ENCODE measurements at places on chromosomes 16 and 17.

DNA sequence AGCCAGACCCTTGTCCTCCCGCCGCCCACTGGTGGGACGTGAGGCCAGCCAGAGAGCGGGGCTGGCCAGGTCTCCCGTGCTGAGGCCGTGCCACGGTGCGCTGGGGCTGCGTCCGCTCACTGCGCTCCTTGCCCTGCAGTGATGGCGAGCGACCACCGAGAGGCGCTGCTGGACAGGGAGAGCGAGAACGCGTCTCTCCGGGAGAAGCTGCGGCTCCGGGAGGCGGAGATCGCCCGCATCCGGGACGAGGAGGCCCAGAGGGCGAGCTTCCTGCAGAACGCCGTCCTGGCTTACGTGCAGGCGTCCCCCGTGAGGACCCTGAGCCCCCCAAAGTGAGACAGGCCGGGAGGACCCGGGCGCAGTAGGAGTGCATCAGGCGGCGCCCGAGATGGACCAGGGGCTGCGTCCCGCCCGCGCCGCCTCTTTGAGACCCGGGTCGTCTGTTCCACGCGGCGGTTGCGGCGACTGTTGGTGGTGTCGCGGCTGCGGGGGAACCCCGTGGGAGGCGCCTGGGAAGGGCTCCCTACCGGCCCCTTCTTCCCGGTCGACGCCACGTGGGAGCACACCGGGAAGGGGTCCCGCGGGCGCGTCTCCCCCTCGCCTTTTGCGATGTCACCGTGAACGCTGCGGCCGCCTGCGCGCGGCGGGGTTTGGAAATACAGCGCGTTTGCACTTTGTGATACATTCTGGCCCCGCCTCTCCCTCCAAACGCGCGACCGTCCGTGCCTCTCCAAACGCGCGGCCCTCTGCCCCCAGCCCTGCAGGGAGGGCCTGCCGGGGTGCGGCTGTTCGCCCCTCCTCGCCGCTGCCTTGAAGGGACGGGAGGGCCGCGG lies 792 bp upstream of the RAC3 start:
- DNase-seq: peak; percentile 78

GRCh38 chr17:34178092-34178491 lies 77.0 kb upstream of the CCL2 start:
- no peak for DNase-seq

DNA sequence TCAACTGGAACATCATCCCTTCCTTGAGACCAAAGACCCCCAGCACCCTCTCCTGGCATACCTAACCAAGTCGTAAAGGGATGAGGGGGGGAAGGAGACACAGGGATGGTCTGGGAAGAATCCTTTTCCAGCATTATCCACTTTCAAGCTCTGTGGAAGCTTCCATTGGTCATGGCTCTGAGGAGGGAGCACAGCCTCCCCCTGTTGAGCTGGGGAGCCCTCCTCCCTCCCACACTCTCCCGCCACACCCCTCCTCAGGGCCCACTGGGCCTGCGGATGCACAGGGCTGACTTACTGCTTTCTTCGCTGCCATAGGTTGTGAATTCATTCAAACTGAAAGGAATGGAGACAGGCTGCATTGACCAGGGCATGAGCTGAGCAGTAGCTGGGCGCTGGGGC lies 12.4 kb downstream of the CSF3 start:
- no peak for DNase-seq

GRCh38 chr16:62642677-62643076 lies 606.4 kb upstream of the CDH8 start:
- no peak for DNase-seq

DNA sequence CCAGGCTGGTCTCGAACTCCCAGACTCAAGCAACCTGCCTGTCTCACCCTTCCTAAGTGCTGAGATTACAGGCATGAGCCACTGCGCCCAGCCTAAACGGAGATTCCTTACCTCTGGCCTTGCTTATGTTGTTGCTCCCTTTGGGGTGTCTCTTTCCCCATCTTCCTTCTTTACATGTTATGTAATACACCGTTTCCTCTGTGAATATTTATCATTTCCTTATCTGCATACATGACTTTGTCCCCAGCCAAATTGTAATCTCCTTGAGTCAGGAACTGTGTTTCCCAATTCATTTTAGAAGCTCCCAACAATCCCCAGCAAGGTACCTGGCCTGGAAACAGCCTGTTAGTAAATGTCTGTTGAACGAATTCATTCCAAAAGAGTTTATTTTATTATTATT lies 15.7 kb downstream of the COPZ2 start:
- no peak for DNase-seq

- peak; percentile 90 for DNase-seq
These were observed 65.2 kb upstream of the TOB1 start for GRCh38 chr17:50931144-50931908.

- DNase-seq: no peak
These were observed 59.8 kb downstream of the CDH11 start for GRCh38 chr16:65061935-65062518.

DNA sequence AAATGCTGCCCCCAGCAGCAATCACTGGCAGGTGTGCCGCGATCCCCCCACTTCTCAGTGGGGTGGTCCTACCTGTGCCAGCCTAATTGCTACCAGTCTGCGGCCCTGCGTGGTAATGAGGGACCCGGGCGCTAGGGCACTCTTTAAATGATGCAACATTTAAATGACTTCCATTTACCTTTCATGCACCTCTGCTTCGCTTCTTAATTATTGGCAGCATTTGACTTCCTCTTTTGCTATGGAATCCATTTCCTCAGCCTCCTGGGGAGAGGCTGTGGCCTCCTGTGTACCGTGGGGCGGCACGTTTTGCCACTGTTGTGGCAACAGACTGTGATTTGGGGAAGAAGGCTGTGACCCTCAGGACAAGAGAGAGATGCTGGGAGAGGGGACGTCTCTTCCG lies 86.1 kb downstream of the RPA1 start:
- DNase-seq: no peak

DNA sequence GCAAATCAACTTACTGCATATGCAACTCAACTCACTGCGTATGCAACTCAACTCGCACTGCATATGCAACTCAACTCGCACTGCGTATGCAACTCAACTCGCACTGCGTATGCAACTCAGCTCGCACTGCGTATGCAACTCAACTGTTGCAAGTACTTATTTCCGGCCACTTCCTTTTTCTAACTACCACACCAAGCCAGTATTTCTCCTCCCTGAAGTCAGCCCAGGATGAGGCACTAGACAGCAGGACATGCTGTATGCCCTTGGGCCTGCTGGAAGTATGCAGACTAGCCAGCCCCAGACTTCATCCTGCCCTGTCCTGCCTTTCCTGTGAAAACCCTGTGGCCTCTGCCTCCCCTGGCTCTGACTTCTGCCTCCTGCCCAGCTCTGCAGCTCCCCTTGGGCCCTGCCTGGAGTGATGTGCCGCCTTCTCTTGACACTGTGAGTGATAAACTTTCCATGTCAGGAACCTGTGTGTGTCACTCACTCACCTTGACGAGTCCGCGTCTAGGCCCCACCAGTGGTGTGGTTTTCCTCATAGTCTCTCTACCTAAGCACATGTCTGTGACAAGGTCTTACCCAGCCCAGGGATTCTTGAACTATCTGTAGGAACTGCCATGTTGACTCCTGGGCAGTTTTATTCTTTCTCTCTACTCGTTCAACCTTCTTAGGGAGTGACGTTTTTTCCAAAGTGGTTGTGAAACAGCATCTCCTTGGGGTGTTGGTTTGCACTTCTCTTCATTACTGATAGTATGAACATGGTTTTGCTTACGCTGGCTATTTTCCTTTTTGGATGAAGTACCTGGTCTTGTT lies 16.4 kb downstream of the ZNF778 start:
- DNase-seq: no peak

- DNase-seq: no peak
These were observed 121.1 kb downstream of the CPPED1 start for GRCh38 chr16:12682432-12683165.

- DNase-seq: no peak
These were observed 157.0 kb downstream of the CCDC182 start for GRCh38 chr17:57588086-57588485.

- no peak for DNase-seq
These were observed 40.6 kb upstream of the ABR start for GRCh38 chr17:1220346-1220745.

GRCh38 chr16:1713331-1713730 lies 7.3 kb downstream of the MAPK8IP3 start:
- no peak for DNase-seq

GRCh38 chr17:33352526-33352925 lies 59.4 kb upstream of the ASIC2 start:
- no peak for DNase-seq

GRCh38 chr16:4301968-4302367 lies 13.9 kb upstream of the GLIS2 start:
- no peak for DNase-seq

DNA sequence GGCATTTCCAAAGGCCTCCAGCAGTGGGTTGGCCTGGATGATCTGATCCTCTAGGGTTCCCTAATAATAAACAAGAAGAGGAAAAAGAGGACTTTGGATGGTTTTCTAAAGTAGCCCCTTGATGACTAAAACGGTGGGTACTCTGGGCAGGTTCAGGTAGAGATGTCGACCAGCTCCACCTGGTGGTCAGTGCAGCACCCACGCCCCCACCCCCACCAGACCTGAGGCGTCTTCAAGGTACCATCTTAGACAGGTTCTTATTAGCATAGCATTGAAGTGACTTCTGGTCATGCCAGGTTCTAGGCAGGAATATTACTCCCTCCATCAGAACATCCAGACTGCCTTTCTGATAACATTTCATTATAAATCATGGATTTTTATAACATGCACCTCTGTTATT lies 15.0 kb downstream of the MYH13 start:
- DNase-seq: no peak

DNA sequence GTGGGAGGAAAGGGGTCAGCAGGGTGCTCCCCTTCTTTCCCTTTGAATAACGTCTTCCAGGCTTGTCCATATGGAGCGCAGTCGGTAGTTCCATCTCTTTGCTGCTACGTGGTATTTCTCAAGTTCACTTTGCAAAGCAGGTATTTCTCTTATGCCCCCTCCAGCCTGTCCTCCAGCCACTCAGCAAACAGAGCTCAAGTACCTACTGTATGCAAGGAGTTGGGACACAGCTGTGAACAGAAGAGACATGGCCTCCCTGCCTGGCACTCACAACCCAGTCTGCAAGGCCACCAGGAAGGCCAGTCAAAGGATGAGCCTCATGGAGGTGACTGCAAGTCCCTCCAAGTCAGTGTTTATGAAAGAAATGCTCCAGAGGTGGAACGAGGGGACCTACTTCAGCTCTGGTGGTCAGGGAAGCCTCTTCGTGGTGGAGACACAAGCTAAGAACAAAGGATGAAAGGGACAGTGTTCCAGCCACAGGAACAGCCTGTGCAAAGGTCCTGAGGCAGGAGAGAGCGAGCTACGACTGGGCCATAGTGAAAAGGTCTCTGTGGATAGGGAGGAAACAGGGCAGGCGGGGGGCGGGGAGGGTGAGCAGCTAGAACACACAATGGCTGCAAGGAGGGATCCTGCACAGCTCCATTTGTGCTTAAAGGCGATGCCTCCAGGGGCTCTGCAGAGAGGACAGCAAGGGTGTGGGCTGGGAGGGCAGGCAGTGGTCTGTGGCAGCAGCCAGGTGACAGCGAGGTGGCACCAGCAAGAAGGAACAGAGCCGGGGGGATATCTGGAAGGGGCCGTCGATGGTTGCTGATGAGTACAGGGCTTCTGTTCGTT lies 32.6 kb downstream of the PPL start:
- DNase-seq: no peak

GRCh38 chr17:64036198-64036922 lies 15.9 kb upstream of the ICAM2 start:
- no peak for DNase-seq

DNA sequence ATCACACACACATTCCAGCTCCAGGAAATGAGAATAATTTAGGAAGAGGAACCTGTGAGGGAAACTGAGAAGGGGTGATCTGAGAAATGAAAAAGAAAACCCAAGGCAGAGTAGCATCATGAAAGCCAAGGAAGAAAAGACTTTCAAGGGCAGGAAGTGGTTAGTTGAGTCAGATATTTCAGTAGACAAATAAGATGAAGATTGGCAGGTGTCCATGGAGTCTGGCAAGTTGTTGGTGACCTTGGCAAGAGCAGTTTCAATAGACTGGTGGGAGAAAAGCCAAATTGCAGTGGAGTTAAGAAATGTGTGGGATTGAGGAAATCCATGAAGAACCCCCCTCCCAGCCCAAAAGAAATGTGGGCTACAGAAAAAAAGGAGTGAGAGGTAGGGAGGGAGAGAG lies 10.7 kb downstream of the GNAO1 start:
- no peak for DNase-seq

DNA sequence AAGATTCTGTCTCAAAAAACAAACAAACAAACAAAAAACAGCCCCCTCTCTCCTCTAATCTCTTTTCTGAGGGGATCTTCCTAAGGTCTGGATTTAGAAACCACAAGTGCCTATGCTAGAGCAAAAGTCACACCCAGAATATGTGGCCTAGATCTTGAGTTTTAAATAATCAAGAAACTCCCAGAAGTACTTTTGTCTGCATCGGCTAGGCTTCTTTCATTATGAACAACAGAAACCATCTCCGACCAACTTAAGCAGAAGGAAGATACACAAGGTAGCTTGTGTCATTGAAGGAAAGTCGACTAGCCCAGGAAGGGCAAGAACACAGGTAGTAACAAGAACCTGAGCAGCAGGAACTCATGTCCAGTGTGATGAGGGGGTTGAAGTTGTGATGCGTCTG lies 73.9 kb upstream of the KIFC3 start:
- DNase-seq: no peak

DNA sequence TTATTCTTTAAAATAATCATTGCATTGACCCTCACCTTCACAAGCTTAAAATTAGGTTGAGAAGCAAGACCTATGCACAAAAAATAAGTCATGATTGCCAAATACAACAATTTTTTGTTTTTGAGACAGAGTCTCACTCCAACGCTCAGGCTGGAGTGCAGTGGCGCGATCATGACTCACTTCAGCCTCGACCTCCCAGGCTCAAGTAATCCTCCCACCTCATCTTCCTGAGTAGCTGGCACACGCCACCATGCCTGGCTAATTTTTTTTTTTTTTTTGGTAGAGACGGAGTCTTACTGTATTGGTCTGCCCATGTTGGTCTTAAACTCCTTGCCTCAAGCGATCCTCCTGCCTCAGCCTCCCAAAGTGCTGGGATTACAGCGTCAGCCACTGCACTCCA lies 24.2 kb downstream of the ZNF652 start:
- no peak for DNase-seq

Measured in right atrium auricular region (tissue), 2 donors.